ENCODE measurements at places on chromosomes 7 and 10.

GRCh38 chr7:30906515-30907240 is 5.0 kb upstream of the AQP1 start:
- H3K27ac ChIP-seq, result no peak overlapping the region
- DNase-seq, result no peak
- no peak overlapping the region for H3K4me3 ChIP-seq
- 0 out of 2 replicates have a peak, but pooled peaks cover 1% of the 10 kb centered on the region for H3K4me1 ChIP-seq

DNA sequence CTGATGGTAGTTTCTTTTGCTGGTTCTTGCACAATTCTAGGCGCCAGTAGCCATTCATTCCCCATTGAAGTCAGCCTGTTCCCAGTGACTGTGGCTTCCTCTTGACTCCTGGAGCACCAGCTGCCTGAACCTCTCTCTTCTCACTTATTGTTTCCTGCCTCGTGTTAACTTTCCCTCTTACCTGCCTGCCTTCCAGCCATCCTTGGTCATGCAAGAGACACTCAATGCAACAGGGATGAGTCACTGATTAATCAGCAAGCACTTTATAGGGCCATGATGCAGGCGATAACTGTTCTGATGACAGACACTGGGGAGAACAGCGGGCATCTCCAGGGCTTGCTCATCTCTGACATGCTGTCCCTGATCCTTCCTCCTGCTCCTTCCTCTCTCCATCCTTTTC is 122.0 kb downstream of the PLCE1 start:
- no peak overlapping the region for H3K4me3 ChIP-seq
- no peaks in the 10 kb centered on the region for H3K27me3 ChIP-seq
- no peaks in the 10 kb centered on the region for H3K4me1 ChIP-seq
- no peaks in the 10 kb centered on the region for H3K36me3 ChIP-seq
- DNase-seq, result no peak

DNA sequence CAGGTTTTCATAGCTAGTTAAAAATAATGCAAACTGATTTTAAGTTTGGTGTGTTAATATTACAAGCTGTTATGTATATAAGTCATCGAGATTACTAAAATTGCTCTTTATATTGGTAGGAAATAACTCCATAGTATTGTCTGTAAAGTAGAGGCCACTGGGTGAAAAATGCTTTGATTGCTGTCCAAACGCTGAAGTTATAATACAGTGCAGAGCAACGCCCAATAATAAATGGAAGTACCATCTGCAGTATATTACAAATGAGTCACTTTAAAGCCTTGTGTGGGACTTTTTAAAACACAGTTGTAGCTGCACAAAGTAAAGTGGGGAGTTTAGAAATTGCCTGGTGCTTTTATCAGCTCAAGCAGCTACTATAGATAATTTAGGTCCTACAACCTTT is 196.1 kb downstream of the NXPH1 start:
- H3K36me3 ChIP-seq, result no peaks in the 10 kb centered on the region
- no peak overlapping the region for H3K4me3 ChIP-seq
- no peaks in the 10 kb centered on the region for H3K27me3 ChIP-seq
- no peaks in the 10 kb centered on the region for H3K4me1 ChIP-seq
- no peak overlapping the region for H3K27ac ChIP-seq

- H3K36me3 ChIP-seq, result no peaks in the 10 kb centered on the region
- no peaks in the 10 kb centered on the region for H3K27me3 ChIP-seq
- H3K4me3 ChIP-seq, result no peak overlapping the region
These were observed 6.6 kb upstream of the WDFY4 start for GRCh38 chr10:48678041-48678440.

- H3K4me3 ChIP-seq, result peak within 1 kb of the TSS; percentile 64
- H3K27me3 ChIP-seq, result peaks cover 21% of the 10 kb centered on the region
- DNase-seq, result no peak
- no peak within 1 kb of the TSS for H3K27ac ChIP-seq
- H3K4me1 ChIP-seq, result 0 out of 2 replicates have a peak, but pooled peaks cover 2% of the 10 kb centered on the region
These were observed at the start of gene C1QL3 for GRCh38 chr10:16521311-16522016. Gene C1QL3 (minus strand): TSS chr10:16521879. CDS start chr10:16521065, 814 bp downstream.

DNA sequence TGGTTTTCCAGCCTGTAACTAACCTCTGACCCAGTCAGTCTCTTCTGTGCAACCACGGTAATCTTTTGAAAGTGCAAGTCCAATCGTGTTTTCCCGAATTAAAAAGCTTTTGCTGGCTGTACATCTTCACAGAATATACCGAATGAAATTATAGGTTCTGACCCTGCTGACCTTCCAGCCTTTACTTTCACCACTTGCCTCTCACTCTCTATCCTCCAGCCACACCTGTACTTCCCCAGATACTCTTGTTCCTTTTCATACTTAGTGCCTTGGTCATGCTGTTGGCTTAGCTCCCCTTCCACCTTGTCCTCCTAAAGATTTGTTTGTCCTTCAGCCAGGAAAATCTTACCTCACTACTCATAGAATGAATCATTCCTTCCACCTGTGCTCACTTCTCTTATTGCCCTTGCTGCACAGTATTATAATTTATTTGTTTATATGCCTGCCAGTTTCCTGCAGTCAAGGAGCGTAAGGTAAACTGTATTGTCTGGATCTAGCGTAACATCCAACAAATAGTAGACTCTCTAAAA is 2.3 kb upstream of the PNPLA8 start:
- H3K27ac ChIP-seq, result no peak overlapping the region
- H3K4me3 ChIP-seq, result no peak overlapping the region
- no peaks in the 10 kb centered on the region for H3K36me3 ChIP-seq
- H3K27me3 ChIP-seq, result no peaks in the 10 kb centered on the region
- no peak for DNase-seq

Measured in iPS DF 6.9 (cell line).